Left hindlimb (tissue), 1 donor: ENCODE measurements at places on chromosomes 4 and X.

DNA sequence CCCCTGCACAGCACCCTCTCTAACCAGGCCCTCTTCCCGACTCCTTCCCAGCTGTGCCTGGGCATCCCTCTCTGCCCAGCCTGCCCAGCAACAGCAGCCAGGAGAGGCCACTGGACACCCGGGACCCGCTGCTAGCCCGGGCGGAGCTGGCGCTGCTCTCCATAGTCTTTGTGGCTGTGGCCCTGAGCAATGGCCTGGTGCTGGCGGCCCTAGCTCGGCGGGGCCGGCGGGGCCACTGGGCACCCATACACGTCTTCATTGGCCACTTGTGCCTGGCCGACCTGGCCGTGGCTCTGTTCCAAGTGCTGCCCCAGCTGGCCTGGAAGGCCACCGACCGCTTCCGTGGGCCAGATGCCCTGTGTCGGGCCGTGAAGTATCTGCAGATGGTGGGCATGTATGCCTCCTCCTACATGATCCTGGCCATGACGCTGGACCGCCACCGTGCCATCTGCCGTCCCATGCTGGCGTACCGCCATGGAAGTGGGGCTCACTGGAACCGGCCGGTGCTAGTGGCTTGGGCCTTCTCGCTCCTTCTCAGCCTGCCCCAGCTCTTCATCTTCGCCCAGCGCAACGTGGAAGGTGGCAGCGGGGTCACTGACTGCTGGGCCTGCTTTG is 1.1 kb downstream of the AVPR2 start:
- no peak for DNase-seq

DNA sequence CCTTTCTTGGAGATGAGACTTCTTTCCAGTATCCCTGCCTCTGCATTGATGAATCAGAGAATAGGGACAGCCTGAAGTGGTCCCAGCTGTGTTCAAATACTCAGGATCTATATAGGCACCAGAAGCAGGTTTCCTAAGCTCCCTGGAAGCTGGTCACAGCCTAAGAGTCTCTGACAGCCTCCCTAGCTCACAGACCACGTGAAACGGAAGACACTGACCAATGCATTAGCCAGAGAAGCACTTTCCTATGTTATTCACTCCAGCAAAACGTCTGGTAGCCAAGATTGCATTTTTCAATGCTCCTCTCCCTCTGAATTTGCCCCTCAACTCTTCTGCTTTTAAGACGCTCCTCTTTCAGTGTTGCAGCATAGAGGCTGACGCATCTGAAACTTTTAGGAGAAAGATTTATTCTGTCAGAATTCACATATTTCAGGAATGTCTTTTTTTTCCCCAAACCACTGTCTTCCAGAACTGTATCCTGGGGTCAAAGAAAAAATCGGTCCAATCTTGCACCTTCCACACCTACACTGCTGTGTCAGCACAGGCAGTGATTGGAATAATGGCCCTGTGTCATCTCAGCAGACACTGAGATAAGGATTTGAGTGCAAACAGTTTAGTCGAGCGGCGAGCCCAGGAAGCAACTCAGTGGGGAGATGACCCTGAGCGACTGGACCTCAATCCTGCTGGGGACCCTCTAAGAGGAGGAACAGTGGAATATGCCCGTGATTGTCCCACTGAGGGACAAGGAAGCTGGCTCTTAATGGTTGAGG is 109.4 kb downstream of the SMIM20 start:
- no peak for DNase-seq

- DNase-seq: no peak
Measured at GRCh38 chr4:102778720-102779119, 18.0 kb upstream of the MANBA start.

DNA sequence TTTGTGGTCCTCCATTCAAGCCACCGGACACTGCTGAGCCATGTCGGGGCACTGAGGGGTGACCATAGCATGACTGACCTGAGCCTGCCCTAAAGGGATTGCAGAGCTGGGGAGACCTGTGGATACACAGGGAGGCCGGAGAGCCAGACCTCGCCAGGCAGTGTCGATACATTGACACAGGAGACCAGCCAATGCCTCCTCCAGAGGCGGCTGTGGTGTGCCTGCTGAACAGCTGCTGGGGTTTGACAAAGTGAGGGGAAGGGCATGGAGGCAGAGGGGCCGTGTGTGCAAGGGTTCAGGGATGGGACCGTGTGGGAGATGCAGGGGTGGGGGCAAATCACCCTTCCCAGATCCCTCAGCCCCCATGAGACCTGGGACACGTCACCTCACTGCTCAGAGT is 48.0 kb downstream of the PPP2R2C start:
- no peak for DNase-seq

GRCh38 chr4:30103455-30103854 is 616.7 kb upstream of the PCDH7 start:
- no peak for DNase-seq

DNA sequence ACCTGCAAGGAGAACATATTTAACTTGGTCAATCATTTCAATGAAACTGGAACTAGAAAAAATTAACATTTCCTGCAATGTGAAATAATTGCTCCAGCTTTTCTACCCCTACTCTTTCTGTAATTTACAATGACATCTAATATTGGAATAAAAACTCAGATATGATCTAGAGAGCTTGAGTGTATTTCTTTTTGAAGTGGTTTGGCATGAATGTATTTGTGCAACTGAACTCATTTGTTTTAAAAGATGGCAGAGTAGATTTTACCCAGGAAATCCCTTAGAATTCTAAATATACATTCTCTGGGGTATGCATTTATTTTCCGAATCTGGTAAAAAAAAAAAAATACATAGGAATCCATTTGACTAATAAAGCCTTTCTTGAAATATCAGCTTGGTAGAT is 21.5 kb upstream of the GATB start:
- no peak for DNase-seq

- peak; percentile 71 for DNase-seq
Measured at GRCh38 chrX:106999002-106999975, 723 bp downstream of the MORC4 start.

DNA sequence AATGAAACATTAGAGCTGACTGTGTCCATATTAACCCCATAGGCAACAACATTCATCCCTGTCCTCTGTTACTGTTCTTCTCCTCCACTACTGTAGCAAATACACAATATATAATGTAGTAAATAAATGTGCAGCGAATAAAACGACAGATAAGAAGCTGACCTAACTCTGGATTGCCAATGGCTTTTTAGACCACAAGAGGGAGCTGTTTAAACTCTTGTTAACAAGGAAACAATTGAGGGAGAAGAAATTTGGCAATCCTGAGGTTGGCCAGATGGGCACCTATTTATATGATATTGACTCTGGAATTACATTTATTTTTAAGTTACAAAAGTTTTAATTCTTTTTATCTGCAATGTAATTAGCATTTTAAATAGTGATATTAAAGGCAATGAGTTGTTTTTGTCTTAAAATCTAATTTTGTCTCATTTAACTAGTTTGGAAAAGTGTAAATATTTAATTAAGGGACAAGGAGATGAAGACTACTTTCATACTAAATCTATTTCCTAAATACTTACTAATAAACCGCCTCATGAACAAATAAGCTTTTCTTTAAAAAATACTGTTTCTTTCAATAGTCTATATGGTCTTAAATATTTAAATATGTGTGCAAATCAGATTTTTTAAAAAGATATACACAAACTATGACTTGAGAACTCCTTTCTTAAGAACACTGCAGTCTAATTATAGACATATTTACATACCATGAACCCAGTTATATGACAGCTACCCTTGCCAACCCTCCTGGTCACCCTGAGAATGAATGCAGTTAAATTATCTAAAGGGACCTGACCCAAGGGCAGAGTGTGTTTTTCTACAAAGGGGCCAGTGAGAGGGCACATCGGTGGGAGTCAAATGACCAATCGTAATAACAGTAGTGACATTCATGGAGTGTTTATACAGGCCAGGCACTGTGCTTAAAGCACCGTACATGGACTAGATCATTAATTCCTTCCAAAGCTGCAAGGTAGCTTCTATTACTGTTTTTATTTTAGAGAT is 52.9 kb upstream of the HPF1 start:
- DNase-seq: no peak

DNA sequence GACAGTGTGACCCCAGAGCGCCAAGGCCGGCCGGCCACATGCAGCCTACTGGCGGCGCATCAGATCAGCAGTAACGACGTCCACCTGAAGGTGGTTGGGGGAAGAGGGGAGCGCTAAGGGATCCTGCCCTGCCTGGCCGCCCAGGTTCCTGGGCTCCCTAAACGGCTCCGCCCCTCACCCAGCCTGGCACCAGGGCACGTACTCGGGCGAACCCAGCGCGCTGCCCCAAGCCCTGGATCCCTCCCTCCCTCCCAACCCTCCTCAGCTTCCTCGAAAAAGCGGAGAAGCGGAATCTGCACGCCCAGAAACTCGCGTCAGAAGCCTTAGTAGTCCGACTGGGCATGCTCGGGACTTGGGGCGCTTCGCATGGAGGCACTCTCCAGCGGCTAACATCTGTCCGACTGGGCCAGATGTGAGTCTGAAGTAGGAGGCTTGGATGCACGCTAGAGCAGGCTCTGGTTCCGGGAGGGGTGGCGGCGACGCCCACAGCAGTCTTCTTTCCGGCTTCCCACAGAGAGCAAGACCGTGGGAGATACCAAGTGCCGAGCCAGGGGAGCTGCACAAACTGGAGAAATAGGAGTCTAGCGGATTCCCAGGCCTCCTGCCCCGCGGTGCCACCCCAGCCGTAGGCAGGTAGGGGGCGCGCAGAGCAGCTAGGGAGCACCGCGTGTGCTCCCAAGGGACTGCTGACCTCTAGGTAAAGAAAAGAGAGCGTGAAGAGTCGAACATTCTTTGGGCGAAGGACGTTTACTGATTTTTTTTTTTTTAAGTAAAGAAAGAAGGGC is 114.3 kb upstream of the TEX13C start:
- DNase-seq: peak; percentile 88

- no peak for DNase-seq
Measured at GRCh38 chrX:34859191-34859590, 83.4 kb upstream of the FAM47B start.
